AML-193 (cell line): ENCODE measurements at places on chromosomes 4 and X.

DNA sequence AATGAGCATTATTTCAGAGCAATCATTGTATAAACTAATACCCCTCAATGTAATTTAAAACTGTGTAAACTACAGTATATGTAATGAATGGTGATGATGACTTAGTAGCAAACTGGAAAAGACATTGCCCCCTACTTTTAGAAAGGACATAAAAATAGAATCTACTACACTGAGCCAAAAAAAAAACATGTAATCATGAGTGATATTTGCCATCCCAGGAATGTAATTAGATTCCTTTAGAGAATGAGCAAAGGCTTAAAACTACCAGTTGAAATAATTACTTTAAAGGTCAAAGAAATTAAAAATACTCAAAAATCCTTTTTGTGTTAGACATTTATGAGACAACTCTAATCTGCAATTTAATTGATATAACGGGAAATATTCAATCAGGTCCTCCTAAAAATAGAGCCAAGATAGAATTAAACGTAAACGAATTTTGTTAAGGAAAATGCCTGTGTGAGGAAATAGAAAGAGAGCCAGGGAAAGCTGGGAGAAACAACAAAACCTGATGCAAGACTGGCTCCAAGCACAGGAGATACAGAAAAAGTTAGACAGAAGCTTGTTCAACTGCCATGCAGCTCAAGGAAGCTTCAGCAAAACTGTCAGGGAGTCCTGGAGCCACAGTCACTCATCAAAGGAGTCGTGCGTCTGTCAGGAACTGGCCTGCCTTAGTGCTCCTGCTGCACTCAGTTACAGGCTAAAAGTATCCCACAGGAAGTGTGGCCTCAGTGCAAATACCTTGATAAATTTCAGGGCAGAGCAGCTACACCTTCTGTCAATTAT lies 655.7 kb upstream of the INTU start:
- DNase-seq = no peak

GRCh38 chr4:148061141-148061481 lies 329.2 kb downstream of the ARHGAP10 start:
- no peak for DNase-seq

- DNase-seq = no peak
These were observed 41.1 kb upstream of the PPARGC1A start for GRCh38 chr4:23930750-23931488.

GRCh38 chr4:61580721-61581377 lies 380.7 kb downstream of the ADGRL3 start:
- no peak for DNase-seq

DNA sequence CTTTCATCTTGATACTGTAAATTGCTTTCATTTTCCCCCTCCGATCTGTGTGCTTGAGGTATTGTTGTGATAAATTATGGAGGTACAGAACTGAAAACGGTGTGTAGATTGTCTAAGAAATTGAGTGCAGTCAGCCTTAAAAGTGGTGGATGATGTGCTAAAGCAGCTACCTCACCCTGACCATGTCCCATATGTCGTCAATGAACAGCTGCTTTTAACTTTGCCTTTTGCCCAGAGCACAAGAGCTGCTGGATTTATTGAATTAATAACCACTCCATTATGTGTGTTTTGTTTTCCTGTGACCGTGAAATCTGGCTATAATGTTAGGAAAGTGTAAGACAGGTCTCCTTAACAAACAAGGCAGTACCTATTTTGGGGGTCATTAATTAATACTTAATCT lies 581.9 kb upstream of the PITX2 start:
- no peak for DNase-seq
